ENCODE measurements at places on chromosomes 5 and 9.

GRCh38 chr5:124605541-124605940 is 140.9 kb downstream of the ZNF608 start:
- no peak for DNase-seq
- H3K27ac ChIP-seq = no peak overlapping the region
- no peaks in the 10 kb centered on the region for H3K4me1 ChIP-seq
- H3K4me3 ChIP-seq = no peak overlapping the region

GRCh38 chr5:172426086-172426485 is 28.2 kb downstream of the SH3PXD2B start:
- DNase-seq = no peak
- H3K36me3 ChIP-seq = no peaks in the 10 kb centered on the region
- H3K27ac ChIP-seq = no peak overlapping the region
- peaks cover under 1% of the 10 kb centered on the region for H3K4me1 ChIP-seq
- H3K27me3 ChIP-seq = no peaks in the 10 kb centered on the region

- no peaks in the 10 kb centered on the region for H3K36me3 ChIP-seq
- no peaks in the 10 kb centered on the region for H3K27me3 ChIP-seq
- H3K4me3 ChIP-seq = no peak overlapping the region
- DNase-seq = no peak
Measured at GRCh38 chr9:29999645-30000044, 2384.8 kb upstream of the ACO1 start.

DNA sequence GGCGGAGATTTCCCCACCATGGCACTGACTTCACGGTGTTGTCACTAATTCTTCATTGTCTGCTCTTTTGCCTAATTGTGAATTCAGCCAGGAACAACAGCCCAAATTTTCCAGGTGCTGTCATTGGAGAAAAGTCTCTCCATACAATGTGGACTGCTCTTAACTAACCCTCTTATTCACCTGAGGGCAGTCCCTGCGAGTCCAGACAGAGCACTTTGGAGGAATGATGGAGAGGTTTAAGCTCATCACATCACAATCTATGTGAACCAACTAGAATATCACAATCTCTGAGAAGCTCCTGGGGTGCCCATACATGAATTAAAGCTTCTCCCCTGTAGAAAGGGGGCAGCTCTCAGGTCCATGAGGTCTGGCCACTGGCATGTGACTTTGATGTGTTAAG is 56.4 kb downstream of the MTX3 start:
- H3K27ac ChIP-seq = no peak overlapping the region
- H3K36me3 ChIP-seq = no peaks in the 10 kb centered on the region
- H3K27me3 ChIP-seq = 0 out of 2 replicates have a peak, but pooled peaks cover 5% of the 10 kb centered on the region
- DNase-seq = no peak

DNA sequence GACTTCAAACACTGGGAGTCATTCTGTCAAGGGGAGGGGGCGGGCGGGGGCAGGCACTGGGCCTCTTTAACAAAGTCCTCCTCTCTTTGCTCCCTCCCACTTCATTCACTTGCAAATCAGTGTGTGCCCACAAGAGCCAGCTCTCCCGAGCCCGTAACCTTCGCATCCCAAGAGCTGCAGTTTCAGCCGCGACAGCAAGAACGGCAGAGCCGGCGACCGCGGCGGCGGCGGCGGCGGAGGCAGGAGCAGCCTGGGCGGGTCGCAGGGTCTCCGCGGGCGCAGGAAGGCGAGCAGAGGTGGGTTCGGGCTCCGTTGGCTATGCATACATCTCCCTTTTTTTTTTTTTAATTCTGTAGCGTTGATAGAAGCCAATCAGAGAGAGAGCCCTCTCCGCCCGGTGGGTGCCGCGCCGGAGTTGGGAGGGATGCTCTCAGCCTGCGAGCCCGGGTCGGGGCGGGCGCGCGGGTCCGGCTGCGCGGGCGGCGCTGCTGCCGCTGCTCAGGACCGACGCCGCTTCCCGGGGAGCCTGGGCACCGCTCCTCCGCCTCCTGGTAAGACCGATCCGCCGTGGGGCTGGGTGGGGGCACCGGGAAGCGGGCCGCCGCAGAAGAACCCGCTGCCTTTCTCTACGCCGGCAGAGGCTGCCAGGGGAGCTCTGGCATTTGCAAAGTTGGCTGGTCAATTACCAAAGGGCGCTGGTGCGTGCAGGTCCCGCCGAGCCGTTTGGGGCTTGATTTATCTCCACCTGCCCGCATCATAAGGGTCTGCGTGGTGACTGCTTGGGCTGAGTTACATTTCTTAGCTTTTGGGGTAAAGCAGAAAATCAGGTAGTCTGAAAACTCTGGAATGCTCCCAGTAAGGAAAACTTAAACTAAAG is at the start of gene CDH6:
TSS of gene CDH6 (plus strand) at position 96 of the 877 bp plus-strand sequence. CDS start 73,788 bp downstream, outside the sequence.
- peak within 1 kb of the TSS; percentile 72 for H3K4me3 ChIP-seq
- no peaks in the 10 kb centered on the region for H3K36me3 ChIP-seq
- DNase-seq = peak; percentile 33
- peaks cover 51% of the 10 kb centered on the region for H3K27me3 ChIP-seq
- H3K4me1 ChIP-seq = peaks cover 15% of the 10 kb centered on the region
- no peak within 1 kb of the TSS for H3K27ac ChIP-seq

GRCh38 chr9:37952731-37953130 is 48.8 kb upstream of the SLC25A51 start:
- DNase-seq = peak; percentile 73
- H3K27ac ChIP-seq = peak overlapping the region; percentile 100
- peaks cover 41% of the 10 kb centered on the region for H3K4me1 ChIP-seq
- peaks cover 44% of the 10 kb centered on the region for H3K36me3 ChIP-seq

DNA sequence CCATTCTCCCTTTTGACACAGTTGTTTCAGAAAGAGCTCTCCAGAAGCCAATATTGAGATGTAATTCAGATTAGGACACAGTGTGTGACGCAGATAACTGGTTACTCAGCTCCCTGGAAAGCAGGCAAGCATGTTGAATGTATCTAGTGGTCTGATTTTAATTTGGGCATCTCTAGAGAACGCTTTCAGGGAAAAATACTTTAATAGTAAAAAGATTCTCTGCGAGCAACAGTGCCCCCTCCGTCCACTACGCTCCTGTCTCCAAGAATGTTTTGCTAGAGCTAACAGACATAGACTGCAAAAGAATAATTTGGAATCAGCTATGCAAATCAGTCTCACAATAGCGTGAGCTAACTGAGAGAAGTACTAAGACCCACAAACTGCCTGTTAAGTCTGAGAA is 23.3 kb downstream of the CFAP90 start:
- no peak overlapping the region for H3K27ac ChIP-seq
- H3K4me1 ChIP-seq = no peaks in the 10 kb centered on the region

- peak overlapping the region; percentile 76 for H3K4me3 ChIP-seq
- peak overlapping the region; percentile 95 for H3K27ac ChIP-seq
- DNase-seq = peak; percentile 34
- peaks cover 22% of the 10 kb centered on the region for H3K4me1 ChIP-seq
- peaks cover 10% of the 10 kb centered on the region for H3K36me3 ChIP-seq
Measured at GRCh38 chr5:177311392-177311722, 341 bp downstream of the MXD3 start.

- no peaks in the 10 kb centered on the region for H3K27me3 ChIP-seq
- no peak for DNase-seq
- H3K4me1 ChIP-seq = peaks cover 3% of the 10 kb centered on the region
- no peak overlapping the region for H3K4me3 ChIP-seq
Measured at GRCh38 chr9:127781806-127782205, 3.3 kb upstream of the SH2D3C start.

GRCh38 chr5:62167561-62168057 is 138.4 kb upstream of the KIF2A start:
- no peak overlapping the region for H3K27ac ChIP-seq
- H3K4me1 ChIP-seq = no peaks in the 10 kb centered on the region
- H3K4me3 ChIP-seq = no peak overlapping the region
- no peaks in the 10 kb centered on the region for H3K36me3 ChIP-seq

DNA sequence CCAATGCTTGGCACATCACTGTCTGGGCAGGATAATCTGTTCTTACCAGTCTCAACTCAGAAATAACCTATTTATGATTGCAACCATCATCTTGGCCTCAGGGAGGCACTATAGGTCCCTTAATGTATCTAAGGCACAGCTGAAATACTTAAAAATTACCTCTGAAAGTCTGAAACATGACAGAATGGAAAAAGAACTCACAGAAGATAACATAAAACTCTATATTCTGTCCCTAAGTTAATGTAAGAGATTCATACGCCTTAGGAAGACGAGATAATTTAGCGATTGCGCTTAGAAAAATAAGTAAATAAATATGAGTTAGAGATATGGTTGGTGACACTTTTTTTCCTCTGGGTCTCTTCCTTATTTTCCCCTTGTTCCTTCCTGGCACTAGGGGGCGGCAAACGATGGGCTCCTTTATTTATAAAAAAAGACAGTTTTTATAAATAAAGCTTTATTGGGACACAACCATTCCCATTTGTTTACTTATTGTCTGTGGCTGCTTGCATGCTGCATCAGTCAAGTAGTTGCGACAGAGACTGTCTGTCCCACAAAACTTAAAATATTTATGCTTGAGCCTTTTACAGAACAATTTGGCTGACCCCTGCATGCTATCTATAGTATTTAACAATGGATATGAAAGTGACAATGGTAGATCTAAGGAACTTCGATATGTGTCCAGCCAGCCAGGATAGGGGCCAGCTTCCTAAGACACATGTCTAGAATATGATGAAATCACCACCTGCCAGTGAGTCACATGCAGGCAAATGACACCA is 79.6 kb downstream of the PDE4D start:
- peaks cover 14% of the 10 kb centered on the region for H3K27me3 ChIP-seq
- no peak overlapping the region for H3K4me3 ChIP-seq
- peak; percentile 66 for DNase-seq
- H3K4me1 ChIP-seq = no peaks in the 10 kb centered on the region
- no peaks in the 10 kb centered on the region for H3K36me3 ChIP-seq
- H3K27ac ChIP-seq = no peak overlapping the region

DNA sequence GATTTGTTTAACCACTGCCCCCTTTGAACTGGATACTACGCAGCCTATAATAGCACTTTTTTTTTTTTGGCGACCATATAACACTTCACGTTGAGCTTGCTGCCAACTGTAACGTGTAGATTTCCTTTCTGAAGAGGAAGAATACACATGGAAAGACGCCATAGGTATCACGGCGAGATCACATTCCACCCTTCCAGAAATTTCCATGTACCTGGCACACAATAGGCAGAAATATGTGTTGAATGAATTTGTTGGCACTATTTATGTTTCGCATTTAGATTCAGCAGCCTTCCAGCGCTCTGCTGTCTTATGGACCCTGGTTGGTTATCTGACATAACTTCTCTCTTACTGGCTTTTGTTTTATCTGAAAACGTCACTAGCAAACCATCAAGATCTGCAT is 250.3 kb downstream of the SLIT3 start:
- H3K27me3 ChIP-seq = peaks cover 11% of the 10 kb centered on the region
- H3K27ac ChIP-seq = peak overlapping the region; percentile 86
- no peak for DNase-seq
- no peaks in the 10 kb centered on the region for H3K36me3 ChIP-seq
- H3K4me1 ChIP-seq = peaks cover 27% of the 10 kb centered on the region

DNA sequence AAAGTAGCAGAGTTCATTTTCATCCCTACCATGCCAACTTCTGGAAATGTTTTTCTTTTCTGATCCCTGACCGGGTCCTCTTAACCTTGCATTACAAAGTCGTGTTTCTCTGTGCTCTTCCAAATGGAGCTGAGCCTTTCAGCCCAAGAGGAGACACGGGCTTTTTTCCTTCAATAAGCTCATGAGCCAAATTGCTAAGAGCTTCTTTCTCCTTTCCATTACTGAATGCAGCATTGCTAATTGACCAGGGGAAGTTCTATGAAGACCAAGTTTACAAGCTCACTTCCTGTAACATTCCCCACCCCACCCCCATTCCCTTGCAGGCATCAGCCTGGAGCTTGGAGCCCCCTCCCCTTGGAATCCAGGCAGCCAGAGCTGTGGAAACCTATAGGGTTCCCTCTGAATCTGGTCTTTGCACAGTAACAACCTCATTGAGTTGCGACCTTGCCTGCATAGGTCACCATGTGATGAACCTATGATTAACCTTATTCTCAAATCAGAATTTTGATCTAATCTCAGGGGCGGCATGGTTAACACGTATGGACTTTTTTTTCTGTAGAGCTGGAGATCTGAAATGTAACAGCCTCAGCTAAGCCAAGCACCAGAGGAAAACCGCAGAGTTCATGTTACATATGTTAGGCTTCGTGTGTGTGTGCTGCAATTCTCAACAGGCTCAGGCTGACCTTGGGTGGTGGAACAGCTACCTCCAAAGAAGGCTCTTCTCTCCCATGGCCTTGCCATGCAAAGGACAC is 395.7 kb upstream of the ZNF462 start:
- no peak overlapping the region for H3K4me3 ChIP-seq
- no peaks in the 10 kb centered on the region for H3K36me3 ChIP-seq
- no peak for DNase-seq
- H3K27ac ChIP-seq = no peak overlapping the region
- no peaks in the 10 kb centered on the region for H3K4me1 ChIP-seq

GRCh38 chr5:72859127-72859526 is 42.7 kb downstream of the TNPO1 start:
- H3K4me3 ChIP-seq = no peak overlapping the region
- peaks cover 76% of the 10 kb centered on the region for H3K36me3 ChIP-seq
- H3K27ac ChIP-seq = no peak overlapping the region
- no peak for DNase-seq
- no peaks in the 10 kb centered on the region for H3K27me3 ChIP-seq
- no peaks in the 10 kb centered on the region for H3K4me1 ChIP-seq

DNA sequence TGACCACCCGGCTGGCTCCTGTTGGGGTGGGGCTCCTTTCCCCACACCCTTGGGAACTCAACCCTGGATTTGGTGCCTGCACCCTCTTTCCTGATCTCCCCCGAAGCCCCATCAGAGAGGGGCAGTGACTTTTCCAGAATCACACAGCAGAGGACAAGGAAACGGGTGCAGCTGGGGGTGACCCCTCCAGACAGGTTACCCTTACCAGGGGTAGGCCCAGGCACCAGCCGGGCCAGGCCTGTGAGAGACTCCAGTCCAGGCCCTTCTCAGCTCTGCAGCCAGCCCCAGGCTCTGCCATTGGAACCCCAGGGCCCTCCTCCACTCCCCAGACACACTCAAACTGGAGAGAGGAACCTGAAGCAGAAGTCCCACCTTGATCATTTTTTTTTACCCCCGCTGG is 19.0 kb upstream of the PHYHD1 start:
- H3K4me1 ChIP-seq = peaks cover 34% of the 10 kb centered on the region
- H3K27me3 ChIP-seq = no peaks in the 10 kb centered on the region
- no peak for DNase-seq
- H3K4me3 ChIP-seq = no peak overlapping the region
- peaks cover 7% of the 10 kb centered on the region for H3K36me3 ChIP-seq
- H3K27ac ChIP-seq = peak overlapping the region; percentile 69

DNA sequence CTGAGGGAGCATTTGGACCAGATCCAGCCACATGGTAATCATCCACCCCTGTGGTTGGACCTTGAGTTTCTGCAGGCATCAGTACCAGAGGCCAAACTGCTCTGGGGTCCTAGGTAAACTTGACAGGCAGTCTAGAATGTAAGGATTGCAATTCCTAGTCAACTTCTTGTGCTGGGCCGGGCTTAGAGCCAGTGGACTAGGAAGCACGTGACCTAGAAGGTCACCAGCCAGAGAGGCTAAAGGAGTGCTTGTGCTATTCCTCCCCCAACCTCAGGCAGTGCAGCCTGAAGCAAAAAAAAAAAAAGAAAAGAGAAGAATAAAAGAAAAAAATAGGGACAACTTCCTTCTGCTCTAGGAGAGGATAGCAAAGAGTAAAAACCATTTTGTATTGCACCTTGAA is 406.2 kb upstream of the FTMT start:
- DNase-seq = no peak
- H3K27ac ChIP-seq = no peak overlapping the region
- H3K36me3 ChIP-seq = no peaks in the 10 kb centered on the region
- no peak overlapping the region for H3K4me3 ChIP-seq
- H3K4me1 ChIP-seq = no peaks in the 10 kb centered on the region

Measured in PC-3 (cell line).